ENCODE measurements at places on chromosomes 12 and 14.

DNA sequence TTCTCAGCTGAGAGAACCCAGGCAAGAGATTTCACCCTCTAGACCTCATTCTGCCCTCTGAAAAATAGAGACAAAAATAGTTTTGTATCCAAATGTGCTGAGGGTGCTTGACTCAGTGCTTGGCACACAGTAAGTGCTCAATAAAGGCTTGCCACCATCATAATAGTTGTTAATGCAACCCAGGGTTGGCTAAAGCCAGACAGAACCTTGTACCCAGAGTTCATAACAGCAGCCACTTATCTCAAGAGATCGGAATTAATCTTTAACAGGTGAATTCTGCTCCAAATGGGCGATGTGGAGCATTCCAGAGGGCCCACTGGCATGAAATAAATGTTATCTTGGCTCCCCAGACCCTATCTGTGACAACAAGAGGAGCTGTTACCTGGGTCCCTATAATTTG lies 2.9 kb downstream of the TRPV4 start:
- DNase-seq: no peak

- DNase-seq: no peak
Observed at GRCh38 chr14:85947461-85948139, 417.7 kb downstream of the FLRT2 start.

DNA sequence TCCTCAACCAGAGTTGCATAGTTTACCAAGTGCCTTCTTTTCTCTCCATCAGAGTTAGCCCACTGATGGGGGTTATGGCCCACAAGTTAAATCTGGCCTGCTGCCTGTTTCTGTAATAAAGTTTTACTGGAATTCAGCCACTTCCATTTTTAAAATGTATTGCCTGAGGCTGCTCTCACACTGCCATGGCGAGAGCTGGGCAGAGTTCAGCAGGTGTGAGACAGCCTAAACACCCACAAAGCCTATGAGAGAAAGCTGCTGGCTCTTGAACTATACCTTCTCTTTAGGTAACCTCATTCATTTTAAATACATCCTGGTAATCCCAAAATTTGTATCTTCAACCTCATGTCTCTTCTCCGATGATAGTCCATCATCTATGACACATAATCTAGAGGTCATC lies 86.1 kb downstream of the BCL2L14 start:
- DNase-seq: no peak

DNA sequence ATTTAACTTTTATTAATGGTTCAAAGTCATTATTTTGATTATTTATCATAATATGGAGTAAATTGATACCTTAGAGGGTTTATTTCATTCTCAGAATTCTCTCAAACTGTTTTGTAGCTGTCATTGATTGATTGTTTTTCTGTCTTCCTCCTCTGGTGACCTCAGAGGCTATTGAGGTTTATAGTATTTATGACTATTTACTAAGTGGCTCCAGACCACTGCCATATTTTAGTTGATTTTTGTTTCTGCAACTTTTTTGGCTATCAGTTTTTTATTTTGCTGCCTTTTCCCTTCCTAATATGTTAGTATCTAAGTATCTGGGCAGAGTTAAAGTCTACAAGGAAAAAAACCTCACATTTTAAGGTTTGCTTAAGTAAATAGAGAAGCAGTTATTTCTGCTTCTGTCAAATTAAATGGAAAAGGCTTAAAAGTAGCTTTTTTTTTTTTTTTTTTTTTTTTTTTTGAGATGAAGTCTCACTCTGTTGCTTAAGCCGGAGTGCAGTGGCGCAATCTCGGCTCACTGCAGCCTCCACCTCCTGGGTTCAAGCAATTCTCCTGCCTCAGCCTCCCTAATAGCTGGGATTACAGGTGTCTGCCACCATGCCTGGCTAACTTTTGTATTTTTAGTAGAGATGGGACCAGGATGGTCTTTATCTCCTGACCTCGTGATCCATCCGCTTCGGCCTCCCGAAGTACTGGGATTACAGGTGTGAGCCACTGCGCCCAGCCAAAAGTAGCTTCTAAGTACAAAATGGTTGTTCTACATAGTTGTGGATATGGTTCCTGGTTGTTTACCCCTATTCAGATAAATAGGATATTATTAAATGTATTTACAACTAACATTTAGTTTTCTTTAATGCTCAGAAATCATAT lies 8.2 kb downstream of the MDM2 start:
- DNase-seq: no peak

GRCh38 chr12:117017807-117018206 lies 81.4 kb downstream of the TESC start:
- no peak for DNase-seq

GRCh38 chr14:105431256-105431655 lies 11.6 kb downstream of the MTA1 start:
- no peak for DNase-seq

- DNase-seq: peak; percentile 3
Observed at GRCh38 chr14:79161571-79161970, 991.4 kb downstream of the NRXN3 start.

- DNase-seq: no peak
Observed at GRCh38 chr12:108313241-108313605, 25.9 kb downstream of the CMKLR1 start.

- DNase-seq: no peak
Observed at GRCh38 chr14:99624024-99624423, 20.0 kb upstream of the CCDC85C start.

- no peak for DNase-seq
Observed at GRCh38 chr14:92516966-92517506, 3.5 kb downstream of the RIN3 start.

DNA sequence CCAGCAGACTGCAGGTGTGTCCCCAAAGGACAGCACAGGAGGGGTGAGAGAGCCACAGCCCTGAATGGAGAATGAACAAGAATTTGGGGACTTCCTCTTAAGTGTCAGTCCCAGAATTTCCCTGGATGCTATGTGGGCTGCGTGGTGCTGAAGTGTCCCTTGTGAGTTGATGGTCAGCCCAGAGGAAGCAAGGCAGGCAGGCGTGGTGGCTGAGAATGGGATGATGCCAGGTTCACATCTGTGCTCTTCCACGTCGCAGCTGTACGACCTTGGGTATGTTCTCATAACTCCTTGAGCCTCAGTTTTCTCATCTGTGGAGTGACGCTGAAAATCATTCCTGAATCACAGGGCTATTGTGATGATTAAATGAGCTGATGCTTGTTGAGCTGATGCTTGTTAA lies 62.1 kb upstream of the GPATCH2L start:
- DNase-seq: no peak

DNA sequence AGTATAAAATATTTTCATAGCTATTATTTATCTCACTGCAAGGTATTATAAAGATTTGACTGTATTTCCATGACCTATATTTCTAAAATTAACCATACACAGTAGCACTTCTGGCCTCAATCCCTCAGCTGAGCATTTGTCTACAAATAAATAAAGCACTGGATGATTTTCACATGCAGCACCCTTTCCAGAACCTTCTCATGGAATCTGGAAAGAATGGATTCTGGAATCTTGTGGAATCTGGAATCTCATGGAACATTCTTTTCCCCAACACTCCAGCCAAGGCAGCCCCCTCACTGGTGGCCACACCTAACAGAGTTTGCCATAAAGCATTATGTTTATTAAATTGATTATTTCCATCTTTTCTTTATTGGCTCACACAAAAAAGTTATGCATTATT lies 199.2 kb downstream of the MSRB3 start:
- DNase-seq: no peak

DNA sequence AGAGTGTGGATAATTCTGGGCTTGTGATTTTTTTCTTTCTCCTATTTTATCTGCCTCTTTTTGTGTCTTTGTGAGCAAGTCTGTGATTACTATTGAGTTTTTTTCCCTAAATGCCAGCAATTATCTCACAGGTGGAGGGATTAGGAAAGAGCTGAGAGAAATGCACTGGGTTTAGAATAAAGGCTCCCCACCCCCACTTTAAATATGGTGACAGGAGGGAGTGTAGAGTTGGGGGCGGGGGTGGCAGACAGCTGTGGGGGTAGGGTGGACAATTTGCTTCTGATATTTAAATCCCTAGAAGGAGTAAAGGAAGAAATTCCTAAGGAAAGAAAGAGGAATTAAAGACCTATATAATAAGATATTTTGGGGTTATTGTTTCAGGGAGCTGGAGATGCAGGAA lies 145.9 kb downstream of the NRXN3 start:
- DNase-seq: no peak

DNA sequence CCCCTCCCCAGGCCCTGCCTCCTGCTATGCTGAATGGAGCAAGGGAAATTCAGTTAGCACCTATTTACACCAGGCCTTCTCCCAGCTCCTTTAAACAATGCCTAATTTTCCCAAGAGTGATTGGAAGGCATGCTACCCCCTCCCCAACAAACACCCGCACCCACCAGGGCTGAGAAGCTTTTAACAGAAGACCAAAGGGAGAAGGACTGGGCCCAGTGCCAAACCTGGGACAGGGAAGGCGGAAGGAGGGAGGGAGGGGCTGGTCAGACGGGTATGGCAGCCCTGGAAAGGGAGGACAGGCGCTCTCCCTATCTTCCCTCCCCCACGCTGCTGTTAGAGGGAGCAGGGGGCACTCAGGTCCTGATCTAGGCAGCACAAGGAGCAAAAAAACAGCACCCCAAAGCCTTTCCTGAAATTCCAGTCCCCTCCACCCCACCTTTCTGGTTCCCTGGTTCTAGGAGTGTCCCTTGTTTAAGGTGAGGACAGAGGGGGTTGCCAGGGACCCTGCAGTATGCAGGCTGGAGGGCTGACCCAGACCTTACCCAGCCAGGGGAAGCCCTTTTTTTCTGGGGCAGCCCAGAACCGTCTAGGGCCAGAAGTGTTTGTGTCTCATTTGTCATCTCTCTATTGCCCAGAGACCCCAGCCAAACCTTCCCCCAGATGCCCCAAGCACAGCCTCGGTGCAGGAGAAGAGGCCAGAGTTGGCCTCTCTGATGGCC lies 2.4 kb upstream of the KRT8 start:
- no peak for DNase-seq

DNA sequence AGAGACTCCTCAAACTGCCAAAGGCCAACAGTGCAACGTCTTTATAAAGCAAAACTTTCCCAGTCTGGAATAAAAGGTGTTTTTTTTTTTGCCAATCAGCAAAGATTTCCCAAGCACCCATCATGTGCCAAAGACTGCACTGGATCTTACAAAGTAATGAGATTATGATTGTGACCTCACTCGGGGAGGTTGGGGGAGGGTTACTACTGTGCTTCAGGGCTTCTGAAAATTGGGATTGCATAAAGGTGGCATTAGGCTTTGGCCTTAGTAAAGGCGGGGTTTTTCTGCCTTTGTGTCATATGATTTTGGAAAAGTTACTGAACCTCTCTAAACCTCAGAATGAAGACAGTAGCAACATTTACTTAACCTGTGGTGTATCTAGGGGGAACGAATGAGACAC lies 233.8 kb downstream of the DACT1 start:
- no peak for DNase-seq

DNA sequence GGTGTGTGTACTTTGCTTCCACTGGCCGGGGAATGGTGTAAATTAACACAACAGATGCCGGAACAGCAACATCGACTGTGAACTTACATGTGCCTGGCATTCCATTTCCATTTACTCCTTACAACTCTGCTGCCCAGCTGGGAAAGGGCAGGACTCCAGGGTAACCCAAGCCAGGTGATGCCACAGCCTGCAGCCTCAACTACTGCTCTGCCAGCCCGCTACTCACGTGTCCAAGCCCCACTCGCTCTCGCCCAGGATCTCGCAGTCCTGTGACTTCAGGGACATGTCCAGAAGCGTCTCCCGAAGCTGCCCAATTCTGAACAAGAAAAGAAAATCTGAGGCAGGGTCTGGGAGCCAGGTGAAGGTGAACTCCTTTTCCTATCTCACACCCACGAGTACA lies 10.7 kb downstream of the ABCD4 start:
- no peak for DNase-seq

GRCh38 chr12:83805873-83806272 lies 1106.7 kb downstream of the SLC6A15 start:
- no peak for DNase-seq

DNA sequence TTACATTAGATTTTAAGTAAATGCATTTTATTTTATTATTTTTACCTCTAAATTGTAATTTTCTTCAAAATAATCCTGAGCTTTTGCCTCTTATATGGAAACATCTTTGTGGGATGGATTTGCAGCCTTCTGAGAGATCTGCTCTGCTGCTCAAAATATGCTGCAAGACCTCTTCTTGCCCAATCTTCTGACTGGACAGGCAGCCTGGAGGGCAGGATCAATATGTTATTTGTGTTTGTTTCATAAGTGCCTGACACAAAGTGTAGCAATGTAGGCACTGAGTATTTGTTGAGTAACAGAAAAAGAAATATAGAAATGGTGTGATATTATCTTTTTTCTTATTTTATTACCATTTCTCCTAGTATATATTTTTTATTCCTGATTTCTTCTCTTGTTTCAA lies 1106.9 kb downstream of the TMTC2 start:
- no peak for DNase-seq

DNA sequence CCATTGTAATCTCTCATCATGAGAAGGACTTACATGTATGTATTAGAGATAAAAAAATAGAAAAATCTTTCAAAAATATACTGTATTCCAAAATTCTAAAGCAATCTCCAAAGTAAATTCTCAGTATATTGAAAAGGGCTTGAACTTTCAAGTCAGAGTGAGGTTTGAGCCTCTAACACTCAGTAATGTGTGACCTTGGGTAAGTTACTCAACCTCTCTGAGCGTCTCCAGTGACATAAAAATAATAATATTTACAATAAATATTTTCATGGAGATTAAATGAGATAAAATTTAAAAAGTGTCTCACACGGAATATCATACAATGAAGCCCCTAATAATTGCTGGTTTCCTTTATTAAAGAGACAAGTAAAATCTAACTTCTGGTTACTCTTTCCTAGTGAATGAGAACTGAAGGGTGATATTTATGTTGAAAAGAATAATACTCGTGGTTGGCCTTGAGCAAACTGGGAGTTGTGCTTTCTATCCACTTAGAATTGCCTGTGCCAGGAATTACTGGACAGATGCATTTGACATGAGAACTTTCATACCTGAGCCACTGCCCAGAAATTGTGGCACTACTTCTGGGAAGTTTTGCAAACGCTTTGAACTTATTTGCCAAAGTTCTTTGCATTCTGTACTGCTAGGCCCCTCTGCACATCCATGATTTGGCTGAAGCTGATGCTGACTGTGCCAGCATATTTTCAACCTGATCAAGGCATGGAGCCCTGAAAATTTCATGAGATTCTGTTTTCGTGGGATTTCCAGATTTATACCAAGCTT lies 933.7 kb downstream of the GALC start:
- DNase-seq: no peak

- DNase-seq: no peak
Observed at GRCh38 chr12:15404485-15404884, 82.2 kb downstream of the PTPRO start.

DNA sequence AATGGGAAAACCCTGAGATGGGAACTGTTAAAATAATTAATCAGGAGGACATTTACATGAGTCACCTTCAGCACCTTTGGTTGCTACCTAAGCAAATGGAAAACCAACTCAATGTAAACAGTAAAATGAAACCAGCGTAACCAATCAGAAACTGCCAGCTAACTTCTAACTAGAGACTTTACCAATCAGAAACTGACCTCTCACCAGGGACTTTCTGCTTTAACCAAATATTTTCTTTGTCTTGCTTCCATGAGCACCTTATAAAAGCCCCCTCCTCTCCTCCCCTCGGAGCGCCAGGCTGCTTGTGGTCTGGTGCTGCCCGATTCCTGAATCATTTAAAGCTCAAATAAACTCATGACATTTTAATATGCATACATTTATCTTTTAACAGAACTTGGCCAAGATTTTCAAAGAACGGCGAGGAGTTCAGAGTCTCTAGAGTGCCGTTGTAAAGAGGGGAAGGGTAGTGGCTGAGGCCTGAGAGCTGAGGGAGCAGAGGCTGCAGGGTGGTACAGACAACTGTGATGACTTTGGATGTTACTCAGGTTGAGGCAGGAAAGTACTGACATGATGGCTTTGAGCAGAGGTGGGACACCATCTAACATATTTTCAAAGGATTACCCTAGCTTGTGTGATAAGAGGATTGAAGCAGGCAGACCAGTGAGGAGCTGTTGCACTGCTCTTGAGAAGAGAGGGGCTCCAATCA lies 183.6 kb downstream of the CRADD start:
- DNase-seq: no peak

All from erythroblast (primary cell).